ENCODE measurements at places on chromosomes 1 and 21. TPM values are rescaled to one million over a fixed set of nuclear protein-coding genes. Genes with fewer than 3 reads are reported as not detected.

FNDC5 gene
- total RNA-seq = 3.0 TPM

INSRR gene
- not detected for total RNA-seq

GALE gene
- 18.1 TPM for total RNA-seq

ARTN gene
- total RNA-seq = 0.19 TPM

LRIF1 gene
- total RNA-seq = 6.6 TPM

NFIA gene
- total RNA-seq = 74.0 TPM

PLA2G2C gene
- total RNA-seq = not detected

VHLL gene
- not detected for total RNA-seq

MIXL1 gene
- total RNA-seq = not detected

UBL4B gene
- total RNA-seq = not detected

GBP1 gene
- total RNA-seq = 250 TPM

RUNX3 gene
- total RNA-seq = 2.2 TPM

PLEKHN1 gene
- total RNA-seq = 0.19 TPM

ROR1 gene
- 30.4 TPM for total RNA-seq

RAD54L gene
- 0.28 TPM for total RNA-seq

OR2L3 gene
- not detected for total RNA-seq

HSPG2 gene
- total RNA-seq = 66.0 TPM

AJAP1 gene
- 0.46 TPM for total RNA-seq

TUFT1 gene
- 5.0 TPM for total RNA-seq

RAB25 gene
- total RNA-seq = not detected

ERICH3 gene
- not detected for total RNA-seq

LCE1C gene
- total RNA-seq = not detected

NECTIN4 gene
- total RNA-seq = 0.72 TPM

RGS16 gene
- total RNA-seq = 5.5 TPM

PADI1 gene
- total RNA-seq = not detected

OLIG1 gene
- not detected for total RNA-seq

HMCN1 gene
- 45.9 TPM for total RNA-seq

CXADR gene
- total RNA-seq = 12.2 TPM

UQCRHL gene
- 0.82 TPM for total RNA-seq

MMEL1 gene
- total RNA-seq = not detected

DCST2 gene
- total RNA-seq = not detected

ZSWIM5 gene
- 1.3 TPM for total RNA-seq

TFF3 gene
- total RNA-seq = 11.3 TPM
